ENCODE measurements at places on chromosomes 7 and 10.

DNA sequence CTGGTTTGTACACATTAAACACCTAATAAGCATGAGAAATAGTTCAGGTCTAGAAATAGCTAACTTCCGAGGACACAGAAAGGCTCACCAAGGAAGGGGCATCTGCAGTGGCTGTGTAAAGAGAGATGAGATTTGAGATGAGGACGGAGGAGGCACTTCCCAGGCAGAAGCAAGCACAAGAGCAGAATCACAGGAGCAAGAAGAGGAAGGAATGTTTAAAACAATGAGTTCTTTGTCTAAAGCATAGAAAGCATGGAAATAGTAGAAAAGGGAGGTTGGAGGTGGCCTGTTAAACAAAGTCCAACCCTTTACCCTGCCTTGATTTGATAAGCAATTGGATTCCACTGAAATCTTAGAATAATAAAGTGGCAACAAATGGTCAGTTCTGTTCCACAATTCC is 11.6 kb upstream of the PON3 start:
- DNase-seq, result no peak

DNA sequence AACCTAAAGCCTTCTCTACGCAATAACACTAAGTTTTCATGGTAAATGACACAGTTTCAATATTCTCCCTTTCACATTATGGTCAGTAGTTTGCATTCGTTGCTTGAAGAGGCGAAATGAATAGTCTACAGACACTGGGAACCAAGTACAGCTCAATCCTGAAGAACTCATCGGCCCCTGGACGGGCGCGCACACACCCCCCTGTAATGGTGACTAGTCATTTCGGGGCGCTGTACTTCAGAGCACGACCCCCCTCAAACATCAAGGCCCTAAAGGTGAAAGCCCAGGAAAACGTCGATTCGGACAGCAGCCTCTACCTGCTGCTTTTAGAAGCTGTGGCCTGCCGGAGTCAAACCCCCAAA is 1.0 kb downstream of the NT5C2 start:
- no peak for DNase-seq

GRCh38 chr10:132493756-132494290 is 43.8 kb upstream of the INPP5A start:
- DNase-seq, result no peak

- no peak for DNase-seq
Measured at GRCh38 chr10:34922138-34922537, 107.0 kb upstream of the PARD3 start.

DNA sequence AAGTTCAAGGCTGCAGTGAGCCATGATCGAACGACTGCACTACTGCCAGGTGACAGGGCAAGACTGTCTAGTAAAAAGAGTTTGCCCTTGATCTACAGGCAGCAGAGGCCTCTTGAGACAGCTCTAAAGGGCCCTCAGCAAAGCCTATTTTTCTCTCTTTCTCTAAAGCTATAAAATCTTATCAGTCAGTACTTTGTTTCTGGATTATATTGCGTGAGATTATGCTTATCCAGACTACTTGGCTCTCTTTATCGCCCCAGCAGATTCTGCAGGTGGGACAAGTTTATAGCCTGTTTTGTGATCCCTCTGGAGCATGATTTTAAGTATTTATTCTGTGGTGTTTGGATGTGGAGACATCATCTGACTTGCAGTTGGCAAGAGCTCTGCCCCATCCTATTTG is 2.7 kb downstream of the RPP38 start:
- DNase-seq, result no peak

- DNase-seq, result no peak
Measured at GRCh38 chr10:133134411-133135115, 25.5 kb upstream of the KNDC1 start.

GRCh38 chr7:15648461-15648961 is 38.0 kb downstream of the MEOX2 start:
- DNase-seq, result no peak

- no peak for DNase-seq
Measured at GRCh38 chr10:73097305-73097670, 622 bp upstream of the P4HA1 start.

- no peak for DNase-seq
Measured at GRCh38 chr10:114626841-114627240, 31.2 kb downstream of the ABLIM1 start.

DNA sequence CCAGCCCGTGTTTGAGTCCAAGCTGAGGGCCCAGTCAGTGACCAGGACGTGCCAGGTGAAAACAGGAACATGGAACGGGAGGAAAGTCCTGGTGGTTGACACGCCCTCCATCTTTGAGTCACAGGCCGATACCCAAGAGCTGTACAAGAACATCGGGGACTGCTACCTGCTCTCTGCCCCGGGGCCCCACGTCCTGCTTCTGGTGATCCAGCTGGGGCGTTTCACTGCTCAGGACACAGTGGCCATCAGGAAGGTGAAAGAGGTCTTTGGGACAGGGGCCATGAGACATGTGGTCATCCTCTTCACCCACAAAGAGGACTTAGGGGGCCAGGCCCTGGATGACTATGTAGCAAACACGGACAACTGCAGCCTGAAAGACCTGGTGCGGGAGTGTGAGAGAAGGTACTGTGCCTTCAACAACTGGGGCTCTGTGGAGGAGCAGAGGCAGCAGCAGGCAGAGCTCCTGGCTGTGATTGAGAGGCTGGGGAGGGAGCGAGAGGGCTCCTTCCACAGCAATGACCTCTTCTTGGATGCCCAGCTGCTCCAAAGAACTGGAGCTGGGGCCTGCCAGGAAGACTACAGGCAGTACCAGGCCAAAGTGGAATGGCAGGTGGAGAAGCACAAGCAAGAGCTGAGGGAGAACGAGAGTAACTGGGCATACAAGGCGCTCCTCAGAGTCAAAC is 5.2 kb downstream of the GIMAP5 start:
- DNase-seq, result no peak

DNA sequence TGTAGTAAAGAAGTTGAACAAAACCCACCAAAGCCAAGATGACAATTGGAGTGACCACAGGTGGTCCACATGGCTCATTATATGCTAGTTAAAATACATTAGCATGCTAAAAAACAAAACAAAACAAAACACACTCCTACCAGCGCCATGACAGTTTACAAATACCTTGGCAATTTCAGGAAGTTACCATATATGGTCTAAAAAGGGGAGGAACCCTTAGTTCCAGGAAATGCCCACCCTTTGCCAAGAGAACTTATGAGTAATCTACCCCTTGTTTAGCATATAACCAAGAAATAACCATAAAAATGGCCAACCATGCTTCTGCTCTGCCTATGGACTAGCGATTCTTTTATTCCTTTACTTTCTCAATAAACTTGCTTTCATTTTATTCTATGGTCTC is 979.1 kb upstream of the POT1 start:
- no peak for DNase-seq

GRCh38 chr10:122822973-122823690 is 22.5 kb downstream of the CUZD1 start:
- no peak for DNase-seq

DNA sequence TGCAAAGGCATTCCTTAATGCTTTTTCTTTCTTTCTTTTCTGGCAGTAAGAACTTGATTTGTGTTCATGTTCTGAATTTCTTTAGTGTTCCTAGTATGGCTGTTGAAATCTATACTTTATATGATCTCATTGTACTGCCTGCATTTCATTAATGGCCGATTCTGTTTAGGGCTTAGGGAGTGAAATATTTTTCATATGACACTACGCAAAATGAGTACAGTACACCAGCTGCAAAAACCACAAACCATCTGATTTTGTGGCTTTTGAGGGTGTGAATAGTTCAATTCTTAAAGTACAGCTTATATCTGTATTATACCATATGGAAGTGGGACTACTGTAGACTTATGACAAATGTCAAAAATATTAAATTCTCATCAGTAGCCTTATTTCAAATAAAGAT is 69.1 kb upstream of the FOXP2 start:
- DNase-seq, result no peak

DNA sequence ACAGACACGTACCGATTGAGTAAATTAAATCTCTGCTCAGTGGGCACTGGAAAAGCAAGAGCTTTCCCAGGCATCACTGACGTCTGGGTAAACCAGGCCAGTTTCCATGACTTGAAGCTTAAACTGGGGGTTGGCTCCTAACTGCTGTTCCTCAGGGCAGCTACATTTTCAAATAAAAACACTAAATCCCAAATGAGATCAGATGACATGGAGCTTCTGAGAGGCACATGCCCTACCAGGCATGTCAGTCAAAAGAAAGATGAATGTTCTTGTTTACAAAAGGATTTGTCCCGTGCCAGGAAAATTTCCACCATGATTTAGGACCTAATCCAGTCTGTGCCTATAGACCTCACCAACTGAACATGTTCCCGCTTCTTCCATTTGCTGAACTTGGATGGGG is 220.2 kb downstream of the KCNMA1 start:
- no peak for DNase-seq

DNA sequence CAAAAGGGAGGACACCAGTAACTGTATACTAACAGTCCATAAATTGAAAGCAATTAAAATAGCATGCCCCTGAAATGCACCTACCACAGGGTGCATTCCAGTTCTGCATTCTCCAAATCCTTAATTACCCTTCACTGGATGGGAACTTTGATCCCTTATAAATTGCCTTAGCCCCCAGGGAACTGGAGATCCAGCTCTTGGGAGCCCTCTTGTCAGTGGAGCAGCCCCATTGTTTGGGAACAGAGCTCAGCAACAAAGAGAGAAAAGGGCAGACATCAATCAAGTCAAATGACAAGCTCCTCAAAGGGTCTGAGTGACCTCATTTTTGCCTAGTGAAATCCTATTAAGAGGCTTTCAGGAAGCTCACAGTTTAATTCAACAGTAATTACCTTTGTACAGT is 472.6 kb downstream of the XPNPEP1 start:
- DNase-seq, result no peak

GRCh38 chr7:30697719-30698460 is 15.6 kb upstream of the CRHR2 start:
- DNase-seq, result no peak

DNA sequence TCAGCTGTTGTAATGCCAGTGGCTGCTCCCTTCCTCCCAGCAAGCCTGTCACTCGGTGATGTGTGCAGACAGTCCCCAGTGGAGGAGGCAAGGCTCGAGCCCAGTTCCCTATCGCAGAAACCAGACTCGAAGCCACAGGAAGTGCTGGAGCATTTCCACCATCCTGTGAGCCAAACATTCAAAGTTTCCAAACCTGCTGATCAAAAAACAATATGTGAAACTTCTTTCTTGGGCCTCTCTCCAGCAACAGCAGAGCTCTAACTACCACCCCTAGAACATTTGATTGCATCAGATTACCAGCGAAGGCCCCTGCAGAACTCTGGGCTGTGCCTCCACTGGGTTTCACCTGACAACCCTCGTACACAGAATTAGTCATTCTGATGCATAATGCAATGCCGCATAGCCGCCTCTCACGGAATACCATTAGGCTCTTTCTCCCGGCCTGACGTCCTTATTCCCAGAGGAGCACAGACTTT is 94.0 kb downstream of the ELMO1 start:
- no peak for DNase-seq

DNA sequence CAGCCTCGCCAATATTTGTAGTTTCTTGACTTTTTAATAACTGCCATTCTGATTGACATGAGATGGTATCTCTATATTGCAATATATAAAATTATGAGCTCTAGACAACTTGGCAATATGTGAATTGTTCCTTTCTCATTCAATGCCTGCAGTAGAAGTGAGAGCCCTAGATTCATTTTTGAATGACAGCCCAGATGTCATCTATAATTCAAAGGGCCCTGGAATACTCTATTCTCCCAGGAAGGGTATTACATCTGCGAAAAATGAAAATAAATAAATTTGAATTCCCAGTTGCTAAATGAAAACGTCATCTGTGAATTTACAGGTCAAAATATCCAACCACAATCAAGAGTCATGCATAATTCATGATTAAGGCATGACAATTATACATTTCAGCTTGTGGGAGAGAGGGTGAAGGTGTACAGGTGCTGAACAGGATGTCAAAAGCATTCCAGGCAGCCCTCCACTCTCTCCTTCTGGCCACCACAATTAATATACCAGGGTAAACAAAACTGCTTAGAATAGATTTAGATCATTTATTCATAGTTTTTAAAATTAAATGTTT is 1147.3 kb downstream of the XPNPEP1 start:
- DNase-seq, result no peak

- DNase-seq, result no peak
Measured at GRCh38 chr10:86944031-86944419, 13.4 kb downstream of the MMRN2 start.

GRCh38 chr7:107592361-107593024 is 12.4 kb downstream of the BCAP29 start:
- DNase-seq, result no peak

- no peak for DNase-seq
Measured at GRCh38 chr10:21497177-21497807, 28.2 kb downstream of the SKIDA1 start.

DNA sequence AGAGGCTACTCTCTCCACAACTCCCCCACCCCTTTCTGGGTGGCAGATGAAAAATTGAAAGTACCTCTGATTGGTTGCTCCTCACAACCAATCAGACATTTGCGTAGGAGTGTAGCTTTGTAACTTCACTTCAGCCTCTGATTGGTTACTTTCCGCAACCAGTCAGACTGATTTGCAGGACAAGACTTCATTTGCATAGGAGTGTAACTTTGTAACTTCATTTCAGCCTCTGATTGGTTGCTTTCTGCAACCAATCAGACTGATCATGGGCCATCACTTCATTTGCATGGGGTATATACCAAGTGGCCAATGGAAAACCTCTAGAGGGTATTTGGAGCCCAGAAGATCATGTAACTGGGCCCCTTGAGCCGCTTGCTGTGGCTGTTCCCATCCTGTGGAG is 25.6 kb downstream of the CDNF start:
- DNase-seq, result no peak

- no peak for DNase-seq
Measured at GRCh38 chr7:47078241-47078640, 503.7 kb downstream of the TNS3 start.

DNA sequence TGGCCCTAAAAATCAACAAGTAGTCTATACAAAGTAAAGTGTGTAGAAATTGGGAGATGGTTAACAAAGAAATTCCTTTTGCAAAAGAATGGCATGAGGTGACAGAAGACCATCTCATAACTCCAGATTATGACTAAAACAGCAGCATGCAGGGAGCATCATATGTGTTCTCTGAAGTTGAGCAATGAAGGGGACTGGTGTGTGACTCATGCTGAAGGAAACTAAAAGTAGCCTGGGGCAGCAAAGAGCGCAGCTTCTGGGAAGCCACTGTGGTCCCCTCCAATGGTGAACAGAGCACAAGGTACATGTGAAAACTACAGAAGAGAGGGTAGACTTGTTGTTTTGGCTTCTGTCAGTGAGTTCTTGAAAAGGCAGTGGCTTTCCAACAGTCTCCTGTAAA is 133.4 kb downstream of the MACC1 start:
- DNase-seq, result no peak
